LHCN-M2 (cell line): ENCODE measurements at places on chromosomes 13 and 19.

DNA sequence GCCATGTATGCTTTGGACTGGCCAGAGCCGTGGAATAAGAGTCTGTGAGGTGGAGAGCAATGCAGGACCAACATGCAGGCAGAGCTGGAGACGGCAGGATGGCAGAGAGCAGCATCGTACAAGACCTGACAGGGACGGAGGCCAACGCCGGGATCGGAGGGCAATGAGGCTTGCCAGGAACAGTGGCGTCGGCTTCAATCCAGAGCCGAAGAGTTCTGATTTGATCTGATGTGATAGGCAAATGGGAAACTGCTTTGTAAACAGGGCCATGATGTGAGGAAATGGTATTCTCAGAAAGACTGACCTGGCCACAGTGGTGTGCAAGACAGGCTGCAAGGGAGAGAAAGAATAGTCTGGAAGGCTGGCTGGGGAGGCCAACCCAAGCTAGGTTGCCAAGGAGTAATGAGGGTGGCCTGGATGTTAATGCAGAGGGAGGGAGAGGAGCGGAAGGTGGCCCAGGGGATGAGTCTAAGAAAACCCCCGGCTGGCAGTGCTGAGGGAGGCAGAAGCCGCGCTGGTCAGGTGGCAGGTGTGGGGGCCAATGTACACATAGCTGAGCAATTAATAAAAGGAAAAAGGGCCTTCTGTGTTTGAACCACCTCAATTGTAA is 26.7 kb downstream of the RCBTB2 start:
- no peak for DNase-seq

- no peak for DNase-seq
Measured at GRCh38 chr19:16607819-16608218, 20.2 kb downstream of the MED26 start.

GRCh38 chr19:291561-292280 is 518 bp upstream of the PLPP2 start:
- DNase-seq = no peak

- no peak for DNase-seq
Measured at GRCh38 chr19:4970558-4971423, 1.9 kb downstream of the KDM4B start.

GRCh38 chr13:97384371-97384770 is 49.6 kb upstream of the RAP2A start:
- no peak for DNase-seq

- no peak for DNase-seq
Measured at GRCh38 chr13:46071590-46072249, 19.2 kb upstream of the ZC3H13 start.

DNA sequence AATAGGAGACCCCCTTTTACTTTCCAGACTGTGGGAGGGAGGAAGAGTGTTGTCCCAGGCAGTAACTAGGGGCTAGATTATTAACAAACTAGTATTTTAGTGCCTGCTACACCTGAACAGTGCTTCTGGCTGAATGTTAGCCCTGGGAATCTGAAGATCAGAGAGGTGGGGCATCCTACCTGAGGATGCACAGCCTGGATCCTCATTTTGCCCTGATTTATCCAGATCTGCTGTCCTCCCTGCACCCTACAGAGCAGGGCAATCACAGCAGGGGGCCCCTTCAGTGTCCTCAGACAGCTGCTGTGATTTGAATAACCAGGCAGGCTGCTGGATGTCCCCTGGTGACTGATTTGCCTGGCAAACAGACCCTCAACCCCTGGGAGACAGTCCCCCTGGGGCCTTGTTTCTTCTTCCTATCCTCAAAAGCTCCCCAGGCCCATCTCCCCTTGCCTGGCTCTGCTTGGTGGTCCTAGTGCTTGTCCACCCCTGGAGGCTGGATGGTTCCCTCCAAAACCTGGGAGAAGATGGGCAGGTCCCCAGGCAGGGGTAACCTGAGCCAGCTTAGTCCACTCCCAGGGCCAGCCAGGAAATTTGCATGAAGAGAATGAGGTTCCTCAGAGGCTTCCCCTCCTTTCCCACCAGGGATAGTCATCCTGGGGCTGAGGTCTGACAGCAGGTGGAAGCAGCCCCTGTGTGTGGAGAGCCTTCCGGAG is at the start of gene OVOL3:
Gene OVOL3, plus strand, starts transcription at position 657 of the 713 bp plus-strand sequence. CDS start 60 bp downstream, outside the sequence.
- no peak for DNase-seq

- no peak for DNase-seq
Measured at GRCh38 chr19:3862826-3863500, 5.9 kb downstream of the ZFR2 start.

DNA sequence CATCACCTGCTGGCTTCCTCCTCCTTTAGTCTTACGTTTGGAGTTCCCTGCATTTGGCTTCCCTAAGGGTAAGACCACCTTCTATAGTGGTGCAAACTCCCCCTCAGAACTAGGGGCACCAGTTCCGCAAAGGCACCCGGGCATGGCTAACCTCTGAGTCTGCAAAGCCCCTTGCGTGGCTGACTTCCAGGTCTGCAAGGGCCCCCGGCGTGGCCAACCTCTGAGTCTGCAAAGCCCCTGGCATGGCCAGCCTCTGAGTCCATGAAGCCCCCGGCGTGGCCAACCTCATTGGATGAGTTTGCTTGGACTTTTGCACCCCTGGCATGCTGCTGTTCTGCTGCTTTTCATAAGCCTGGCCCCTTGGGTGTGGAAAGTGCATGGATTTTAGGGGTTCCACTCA is 5.1 kb downstream of the MCF2L start:
- no peak for DNase-seq

DNA sequence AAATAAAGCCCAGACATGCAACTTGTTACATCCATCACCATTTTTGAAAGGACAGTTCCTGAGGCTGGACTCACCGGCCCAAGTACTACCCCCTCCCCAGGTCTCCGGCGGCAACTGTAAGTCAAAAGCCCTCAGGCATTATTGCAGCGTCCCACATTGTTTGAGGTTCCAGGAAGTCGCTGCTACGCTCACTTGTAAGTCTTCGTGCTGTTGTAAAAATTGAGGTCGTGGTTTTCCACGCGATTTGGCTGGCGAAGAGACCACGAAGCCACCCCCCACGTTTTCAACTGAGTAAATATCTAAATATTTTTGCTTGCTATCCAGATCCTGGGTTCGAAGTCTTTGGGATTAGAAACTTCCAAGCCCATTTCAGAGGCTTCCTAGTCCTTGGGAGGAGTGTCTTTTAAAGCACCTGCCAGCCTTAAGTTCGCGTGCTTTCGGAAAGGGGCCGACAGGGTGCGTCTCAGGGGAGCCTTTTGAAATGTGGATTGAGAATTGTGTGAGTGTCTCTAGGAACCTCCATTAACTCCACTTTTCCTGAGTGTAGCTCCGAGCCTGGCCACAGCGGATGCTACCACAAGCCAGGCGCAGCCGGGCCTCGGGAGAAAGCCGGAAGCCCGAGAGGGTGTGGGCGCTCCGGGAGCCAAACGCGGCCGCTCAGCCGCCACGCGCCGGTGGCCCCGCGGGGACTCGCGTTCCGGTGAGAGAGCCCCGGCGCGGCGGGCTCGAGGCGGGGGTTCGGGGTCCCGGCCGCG is 434 bp upstream of the FNDC3A start:
- peak; percentile 74 for DNase-seq

DNA sequence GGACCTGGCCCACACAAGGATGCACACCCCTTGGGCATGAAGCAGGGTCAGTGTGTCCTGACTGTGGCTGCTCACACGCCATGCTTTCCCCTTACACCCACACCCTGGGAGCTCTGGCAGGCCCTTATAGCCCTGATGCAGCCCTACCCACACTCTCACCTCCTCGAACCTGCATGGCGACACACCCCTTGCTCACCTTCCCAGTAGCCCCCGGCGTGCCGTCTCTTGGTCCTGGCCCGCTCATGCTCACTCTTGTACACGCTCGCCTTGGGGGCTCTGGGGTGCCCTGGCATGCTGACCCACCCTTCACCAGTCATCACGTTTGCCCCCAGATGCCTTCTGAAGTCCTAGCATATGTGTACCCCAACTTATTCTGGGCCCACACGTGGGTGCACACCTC is 56.1 kb downstream of the MAP4K1 start:
- no peak for DNase-seq

DNA sequence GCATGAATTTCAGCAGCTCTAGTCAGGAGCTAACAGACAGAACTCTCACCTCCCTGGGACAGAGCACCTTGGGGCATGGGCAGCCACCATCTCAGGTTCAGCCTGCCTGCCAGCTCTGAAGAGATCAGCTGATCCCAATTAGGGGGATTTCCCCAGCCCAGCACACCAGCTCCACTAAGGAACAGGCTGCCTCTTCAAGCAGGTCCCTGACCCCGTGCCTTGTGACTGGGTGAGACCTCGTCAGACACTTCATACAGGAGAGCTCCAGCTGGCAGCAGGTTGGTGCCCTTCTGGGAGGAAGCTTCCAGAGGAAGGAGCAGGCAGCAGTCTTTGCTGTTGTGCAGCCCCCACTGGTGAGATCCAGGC is 84.5 kb upstream of the UFM1 start:
- no peak for DNase-seq

GRCh38 chr19:18717601-18718000 is 34.1 kb downstream of the CRTC1 start:
- DNase-seq = no peak

GRCh38 chr13:31686670-31687425 is 52.5 kb upstream of the RXFP2 start:
- DNase-seq = no peak

DNA sequence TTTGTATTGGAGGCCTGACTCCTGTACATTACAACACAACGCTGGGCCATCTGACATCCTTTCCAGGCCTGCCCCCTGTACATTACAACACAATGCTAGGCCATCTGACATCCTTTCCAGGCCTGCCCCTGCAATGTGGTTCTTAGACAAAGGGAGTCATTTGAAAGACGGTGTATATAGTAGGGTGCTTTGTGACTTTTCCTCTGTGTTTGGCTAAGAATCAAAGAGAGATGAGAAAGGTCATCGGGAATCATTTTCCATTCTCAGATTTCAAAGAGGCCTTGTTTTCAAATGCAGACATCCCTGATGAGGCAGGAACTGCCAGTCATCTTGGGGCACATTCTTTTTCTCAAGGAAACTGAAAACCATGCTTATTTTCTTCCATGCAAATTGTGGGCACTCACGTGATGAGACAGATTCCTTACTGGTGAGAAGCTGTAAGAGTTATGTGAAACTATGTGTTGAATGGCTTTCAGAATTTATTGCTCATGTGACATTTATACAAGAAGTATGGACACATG is 551.6 kb downstream of the MYO16 start:
- peak; percentile 93 for DNase-seq

GRCh38 chr19:38049105-38049649 is 142.2 kb downstream of the SIPA1L3 start:
- no peak for DNase-seq

DNA sequence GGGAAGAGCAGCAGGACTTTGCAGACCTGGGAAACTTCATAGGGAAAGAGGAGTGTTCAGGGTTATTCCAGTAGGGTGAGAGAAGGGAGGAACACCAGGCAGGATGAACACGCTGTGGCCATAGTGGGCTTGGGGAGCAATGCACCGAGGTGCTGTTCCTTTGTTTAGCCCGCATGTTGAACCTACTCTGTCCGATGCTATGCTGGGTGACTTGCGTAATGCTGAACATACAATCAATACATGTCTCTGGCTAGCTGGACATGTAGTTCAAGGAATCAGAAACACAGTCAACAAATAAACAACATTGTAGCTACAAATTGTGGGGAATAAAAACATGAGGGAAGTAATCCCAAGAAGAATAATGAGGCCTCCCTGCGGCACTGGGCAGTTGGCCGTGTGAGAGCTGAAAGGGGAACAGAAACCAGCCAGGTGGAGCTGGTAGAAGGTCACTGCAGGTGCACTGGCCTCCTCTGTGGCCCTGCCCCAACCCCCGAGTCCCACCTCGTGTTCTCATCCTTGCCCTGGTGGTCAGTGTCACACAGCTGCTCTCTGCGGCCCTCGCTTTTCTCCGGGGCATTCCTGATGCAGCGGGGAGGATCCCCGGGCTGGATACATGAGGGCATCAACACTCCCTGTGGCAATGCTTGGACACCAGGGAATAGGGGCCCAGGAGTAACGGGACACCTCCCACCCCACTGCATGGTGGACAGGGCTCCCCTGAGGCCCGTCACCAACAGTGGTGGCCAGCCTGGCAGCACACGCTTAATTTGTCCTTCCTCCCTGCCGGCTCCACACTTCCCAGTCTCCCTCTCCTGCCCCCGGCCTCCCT is 36.9 kb upstream of the TUBGCP3 start:
- DNase-seq = no peak

DNA sequence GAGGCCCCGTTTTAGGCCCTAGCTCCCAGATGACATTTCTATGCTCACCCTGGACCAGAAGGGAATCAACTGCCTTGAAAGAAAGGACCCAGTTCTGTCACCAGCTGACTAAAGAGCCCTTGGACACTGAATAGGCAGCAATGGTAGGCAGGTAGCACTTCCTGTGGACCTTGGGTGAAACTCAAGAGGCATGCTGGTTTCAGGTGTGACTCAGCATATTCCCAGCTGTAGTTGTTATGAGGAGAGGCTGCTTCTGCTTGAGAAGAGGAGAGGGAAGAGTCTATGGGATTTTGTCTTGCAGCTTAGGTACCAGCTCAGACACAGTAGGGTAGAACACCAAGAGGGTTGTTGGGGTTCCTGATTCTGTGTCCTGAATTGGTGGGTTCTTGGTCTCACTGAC is 37.9 kb upstream of the HTR2A start:
- DNase-seq = no peak

DNA sequence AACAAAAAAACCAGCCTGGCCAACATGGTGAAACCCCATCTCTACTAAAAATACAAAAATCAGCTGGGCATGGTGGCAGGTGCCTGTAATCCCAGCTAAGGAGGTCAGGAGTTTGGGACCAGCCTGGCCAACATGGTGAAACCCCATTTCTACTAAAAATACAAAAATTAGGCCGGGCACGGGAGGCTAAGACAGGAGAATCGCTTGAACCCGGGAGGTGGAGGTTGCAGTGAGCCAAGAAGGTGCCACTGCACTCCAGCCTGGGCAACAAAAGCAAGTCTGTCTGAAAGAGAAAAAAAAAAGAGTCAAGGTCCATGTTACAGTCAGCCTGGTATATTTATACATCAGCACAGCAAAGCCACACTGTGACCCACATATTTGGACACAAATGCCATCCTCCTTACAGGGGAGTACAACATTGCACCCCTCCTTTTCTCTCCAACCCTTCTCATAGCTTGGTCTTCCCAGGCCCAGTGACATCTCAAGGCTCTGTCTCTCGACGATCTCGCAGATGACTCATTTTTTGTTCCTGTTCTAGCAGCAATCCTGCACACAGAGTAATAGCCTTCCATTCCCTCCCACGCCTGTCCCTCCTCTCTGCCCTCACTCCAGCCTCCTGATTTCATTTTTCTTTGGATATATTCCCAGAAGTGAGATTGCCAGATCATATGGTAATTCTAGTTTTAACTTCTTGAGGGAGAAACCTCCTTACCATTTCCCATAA is 21.0 kb upstream of the DPP9 start:
- peak; percentile 91 for DNase-seq

DNA sequence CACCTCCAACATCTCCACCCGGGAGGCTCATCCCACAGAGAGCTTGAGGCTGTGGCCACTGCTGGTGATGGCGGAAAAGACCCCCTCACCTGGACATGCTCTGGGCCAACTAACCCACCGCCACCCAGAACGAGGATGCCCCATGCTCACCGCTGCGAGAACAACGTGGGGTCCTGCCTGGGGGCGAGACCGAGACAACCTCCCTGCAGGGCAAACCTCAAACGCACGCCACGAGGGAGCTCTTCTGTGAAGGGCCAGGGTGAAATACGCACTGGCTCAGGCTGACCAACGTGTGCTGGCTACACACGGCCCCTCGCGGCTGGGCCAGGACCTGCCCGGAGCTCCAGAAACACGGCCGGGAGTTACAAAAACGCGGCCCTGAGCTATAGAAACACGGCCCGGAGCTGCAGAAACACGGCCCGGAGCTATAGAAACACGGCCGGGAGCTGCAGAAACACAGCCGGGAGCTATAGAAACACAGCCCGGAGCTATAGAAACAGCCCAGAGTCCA is 19.0 kb upstream of the PLPP2 start:
- DNase-seq = no peak

GRCh38 chr19:49071860-49072547 is 495 bp downstream of the KCNA7 start:
- DNase-seq = no peak
